ENCODE measurements at places on chromosomes 5 and 9. TPM values are rescaled to one million over a fixed set of nuclear protein-coding genes. Genes with fewer than 3 reads are reported as not detected.

- H3K27me3 ChIP-seq, result no peaks in the 10 kb centered on the region
- H3K36me3 ChIP-seq, result no peaks in the 10 kb centered on the region
- no peaks in the 10 kb centered on the region for H3K4me1 ChIP-seq
- no peak for DNase-seq
- H3K27ac ChIP-seq, result no peak overlapping the region
Observed at GRCh38 chr5:126805063-126805462, 28.1 kb downstream of the LMNB1 start.

TEK gene
- total RNA-seq, result not detected

GRCh38 chr9:96171728-96172127, 130.2 kb downstream of the HSD17B3 start:
- H3K4me3 ChIP-seq, result no peak overlapping the region
- H3K27me3 ChIP-seq, result no peaks in the 10 kb centered on the region
- no peak for DNase-seq
- peak overlapping the region; percentile 42 for H3K27ac ChIP-seq
- peaks cover 68% of the 10 kb centered on the region for H3K4me1 ChIP-seq
- no peaks in the 10 kb centered on the region for H3K36me3 ChIP-seq

- no peaks in the 10 kb centered on the region for H3K27me3 ChIP-seq
- no peaks in the 10 kb centered on the region for H3K4me1 ChIP-seq
- no peak for DNase-seq
- no peaks in the 10 kb centered on the region for H3K36me3 ChIP-seq
Observed at GRCh38 chr5:125483609-125484008, 737.2 kb upstream of the ZNF608 start.

ACTBL2 gene
- not detected for total RNA-seq

- DNase-seq, result no peak
- no peaks in the 10 kb centered on the region for H3K4me1 ChIP-seq
- H3K27me3 ChIP-seq, result no peaks in the 10 kb centered on the region
- no peaks in the 10 kb centered on the region for H3K36me3 ChIP-seq
- H3K4me3 ChIP-seq, result no peak overlapping the region
Observed at GRCh38 chr5:11973469-11973868, 69.2 kb upstream of the CTNND2 start.

DNA sequence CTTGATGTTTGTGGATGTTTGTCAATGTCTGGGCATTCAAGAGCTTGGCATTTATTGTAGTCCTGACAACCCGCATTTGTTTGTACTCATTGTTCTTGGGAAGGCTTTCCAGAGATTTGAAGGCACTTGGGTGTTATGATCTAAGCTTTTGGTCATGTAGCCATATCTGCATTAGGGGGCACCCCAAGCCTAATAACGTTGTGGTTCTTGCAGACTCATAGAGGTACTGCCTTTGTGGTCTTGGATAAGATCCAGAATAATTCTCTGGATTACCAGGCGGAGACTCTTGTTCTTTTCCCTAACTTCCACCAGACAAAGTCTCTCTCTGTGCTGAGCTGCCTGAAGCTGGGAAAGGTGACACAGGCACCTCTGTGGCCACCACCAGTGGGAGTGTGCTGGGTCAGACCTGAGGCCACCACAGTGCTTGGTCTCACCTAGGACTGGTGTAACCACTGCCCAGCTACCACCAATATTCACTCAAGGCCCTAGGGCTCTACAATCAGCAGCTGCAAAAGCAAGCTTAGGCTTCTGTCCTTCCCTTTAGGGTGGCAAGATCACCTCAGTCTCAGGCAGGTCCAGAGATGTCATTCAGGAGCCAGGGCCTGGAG, 144.4 kb upstream of the TAS2R1 start:
- no peaks in the 10 kb centered on the region for H3K4me1 ChIP-seq
- H3K36me3 ChIP-seq, result no peaks in the 10 kb centered on the region
- no peaks in the 10 kb centered on the region for H3K27me3 ChIP-seq
- no peak overlapping the region for H3K4me3 ChIP-seq
- H3K27ac ChIP-seq, result no peak overlapping the region

DNA sequence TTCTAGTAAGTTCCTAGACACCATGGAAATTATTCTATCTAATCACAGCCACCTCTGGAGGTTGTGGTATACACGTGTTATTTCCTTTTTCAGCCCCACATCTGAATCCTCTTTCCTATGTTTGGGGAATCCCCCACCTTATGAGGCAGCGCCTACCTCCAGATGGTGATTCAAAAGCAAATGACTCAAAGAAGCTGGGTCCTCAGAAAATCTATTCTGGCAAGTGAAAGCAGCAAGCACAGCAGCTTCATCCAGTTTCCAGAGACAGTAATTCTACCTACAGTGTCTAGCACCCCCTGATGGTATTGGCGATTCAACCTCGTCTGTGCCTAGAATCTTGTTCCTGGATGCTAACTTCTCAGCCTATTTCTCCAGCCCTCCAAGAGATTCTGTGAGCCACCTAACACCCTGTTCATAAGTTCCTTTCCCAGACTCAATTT, 43.0 kb downstream of the STRBP start:
- H3K4me1 ChIP-seq, result peaks cover 6% of the 10 kb centered on the region
- H3K36me3 ChIP-seq, result no peaks in the 10 kb centered on the region
- H3K27me3 ChIP-seq, result no peaks in the 10 kb centered on the region
- no peak overlapping the region for H3K4me3 ChIP-seq

NPR3 gene
- 0.23 TPM for total RNA-seq

- H3K36me3 ChIP-seq, result peaks cover 2% of the 10 kb centered on the region
- no peaks in the 10 kb centered on the region for H3K4me1 ChIP-seq
- no peak for DNase-seq
Observed at GRCh38 chr9:132597073-132597775, 14.8 kb downstream of the BARHL1 start.

GRCh38 chr9:86794391-86795046, 152.8 kb downstream of the GAS1 start:
- DNase-seq, result no peak
- H3K36me3 ChIP-seq, result no peaks in the 10 kb centered on the region
- H3K4me3 ChIP-seq, result no peak overlapping the region
- H3K27me3 ChIP-seq, result no peaks in the 10 kb centered on the region

DNA sequence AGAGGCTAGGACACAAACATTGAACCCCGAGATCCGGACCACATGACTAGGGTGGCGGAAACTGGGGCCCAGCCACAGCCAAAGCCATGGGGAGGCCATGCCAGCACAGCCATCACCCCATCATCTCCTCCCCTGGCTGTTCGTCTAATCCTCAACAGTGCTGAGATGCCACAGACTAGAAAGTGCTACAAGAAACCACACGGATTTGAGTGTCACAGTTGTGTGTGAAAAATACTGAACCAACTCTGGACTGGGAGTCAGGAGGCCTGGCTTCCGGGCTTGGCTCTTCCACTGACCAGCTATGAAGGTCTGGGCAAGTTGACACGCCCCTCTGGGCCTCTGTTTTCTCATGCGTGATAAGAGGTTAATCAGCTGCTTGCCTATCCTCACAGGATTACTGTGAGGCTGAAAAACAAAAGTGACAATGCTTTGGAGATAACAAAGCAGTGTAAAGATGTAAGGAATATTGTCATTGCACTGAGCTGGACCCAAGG, 38.8 kb upstream of the SHB start:
- H3K4me1 ChIP-seq, result peaks cover 12% of the 10 kb centered on the region
- no peaks in the 10 kb centered on the region for H3K36me3 ChIP-seq
- peak; percentile 54 for DNase-seq
- no peaks in the 10 kb centered on the region for H3K27me3 ChIP-seq

GRCh38 chr5:80796846-80797245, 142.1 kb upstream of the DHFR start:
- no peaks in the 10 kb centered on the region for H3K27me3 ChIP-seq
- no peak for DNase-seq
- no peaks in the 10 kb centered on the region for H3K36me3 ChIP-seq
- H3K4me1 ChIP-seq, result peaks cover 13% of the 10 kb centered on the region
- no peak overlapping the region for H3K4me3 ChIP-seq

DNA sequence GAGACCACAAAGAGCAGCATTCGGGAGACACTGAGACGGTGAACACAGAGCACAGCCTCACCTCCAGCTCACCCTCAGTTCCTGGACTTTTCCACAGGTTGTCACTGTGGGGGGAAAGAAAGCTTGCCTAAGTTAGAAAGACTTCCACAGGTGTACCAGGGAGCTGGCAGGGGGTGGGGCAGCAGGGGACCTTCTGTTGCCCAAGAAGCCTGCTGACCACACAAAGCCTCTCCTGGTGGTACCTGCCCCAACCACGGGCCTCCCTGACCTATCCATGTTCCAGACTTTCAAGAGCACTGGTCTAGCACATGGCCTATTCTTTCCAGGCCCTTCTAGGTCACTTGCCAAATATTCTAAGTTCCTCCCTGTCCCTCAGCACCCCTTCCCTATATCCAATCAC, 550.8 kb downstream of the BNC2 start:
- H3K27ac ChIP-seq, result no peak overlapping the region
- no peak overlapping the region for H3K4me3 ChIP-seq
- H3K4me1 ChIP-seq, result no peaks in the 10 kb centered on the region
- H3K36me3 ChIP-seq, result no peaks in the 10 kb centered on the region

STPG3 gene
- not detected for total RNA-seq

DNA sequence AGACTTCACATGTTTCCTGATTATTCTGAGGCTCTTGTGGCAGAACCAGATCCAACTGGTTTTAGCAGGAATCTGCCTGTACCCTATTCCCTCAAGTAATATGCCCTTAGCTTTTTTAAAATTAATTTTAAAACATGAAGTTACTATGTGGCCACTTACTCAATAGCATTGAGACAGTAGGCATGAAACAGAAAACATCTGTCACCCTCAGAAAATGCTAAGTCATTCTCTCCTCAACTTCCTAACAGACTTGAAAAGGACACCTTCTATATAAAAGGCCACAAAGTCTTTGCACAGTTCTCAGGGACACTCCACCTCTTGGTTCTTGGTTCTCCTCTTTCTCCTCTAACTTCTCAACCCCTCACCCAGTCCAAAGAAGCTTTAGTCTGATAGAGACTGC, 277.8 kb downstream of the RAB3C start:
- H3K27ac ChIP-seq, result no peak overlapping the region
- peaks cover 7% of the 10 kb centered on the region for H3K4me1 ChIP-seq
- no peak overlapping the region for H3K4me3 ChIP-seq

GRCh38 chr9:129172816-129173215, 5.2 kb downstream of the IER5L start:
- no peak overlapping the region for H3K27ac ChIP-seq
- no peak for DNase-seq
- peaks cover 9% of the 10 kb centered on the region for H3K4me1 ChIP-seq
- H3K4me3 ChIP-seq, result no peak overlapping the region
- H3K36me3 ChIP-seq, result no peaks in the 10 kb centered on the region
- H3K27me3 ChIP-seq, result no peaks in the 10 kb centered on the region

GPX3 gene
- 80.6 TPM for total RNA-seq

DNA sequence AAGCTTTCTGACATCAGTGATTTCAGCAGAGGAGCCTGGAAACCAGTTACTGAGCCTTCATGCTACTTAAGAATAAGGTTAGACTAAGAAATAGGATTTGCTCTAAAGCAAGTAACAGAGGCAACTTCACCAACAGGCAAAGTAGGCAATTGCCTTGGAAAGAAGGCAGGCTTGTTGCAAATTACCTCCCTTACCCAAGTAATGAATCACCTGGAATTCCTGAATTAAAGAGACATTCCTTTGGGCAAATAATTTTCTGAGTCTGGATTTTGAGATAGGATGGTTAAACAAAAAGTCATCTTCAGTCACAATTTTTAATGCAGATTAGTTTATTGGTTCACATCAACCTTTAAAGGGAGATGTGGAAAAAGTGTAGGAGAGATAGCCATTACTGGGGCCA, 92.8 kb downstream of the ITGA1 start:
- DNase-seq, result no peak
- no peak overlapping the region for H3K4me3 ChIP-seq
- H3K27me3 ChIP-seq, result no peaks in the 10 kb centered on the region

- H3K27ac ChIP-seq, result peak overlapping the region; percentile 91
- peaks cover 21% of the 10 kb centered on the region for H3K4me1 ChIP-seq
- H3K4me3 ChIP-seq, result peak overlapping the region; percentile 83
- peaks cover 3% of the 10 kb centered on the region for H3K36me3 ChIP-seq
- no peaks in the 10 kb centered on the region for H3K27me3 ChIP-seq
- DNase-seq, result no peak
Observed at GRCh38 chr5:135032695-135032998, 1.4 kb downstream of the PITX1 start.
